Activated T-cell treated with anti-CD3 and anti-CD28 coated beads, Interleukin-2, amount 50 U/mL, for 72 hours (primary cell): ENCODE measurements at places on chromosomes 5 and 9.
A peak's percentile ranks its signal among the peaks of the same experiment; 100 is the strongest.

- no peak for DNase-seq
These were observed 195.8 kb downstream of the EFNA5 start for GRCh38 chr5:107474716-107475489.

GRCh38 chr5:100861148-100861547 is 41.9 kb downstream of the ST8SIA4 start:
- no peak for DNase-seq

- no peak for DNase-seq
These were observed 73.6 kb upstream of the SUSD1 start for GRCh38 chr9:112248722-112249121.

- no peak for DNase-seq
These were observed 617.5 kb upstream of the GRIN3A start for GRCh38 chr9:102355982-102356381.

- no peak for DNase-seq
These were observed 12.5 kb downstream of the TERT start for GRCh38 chr5:1282131-1282992.

DNA sequence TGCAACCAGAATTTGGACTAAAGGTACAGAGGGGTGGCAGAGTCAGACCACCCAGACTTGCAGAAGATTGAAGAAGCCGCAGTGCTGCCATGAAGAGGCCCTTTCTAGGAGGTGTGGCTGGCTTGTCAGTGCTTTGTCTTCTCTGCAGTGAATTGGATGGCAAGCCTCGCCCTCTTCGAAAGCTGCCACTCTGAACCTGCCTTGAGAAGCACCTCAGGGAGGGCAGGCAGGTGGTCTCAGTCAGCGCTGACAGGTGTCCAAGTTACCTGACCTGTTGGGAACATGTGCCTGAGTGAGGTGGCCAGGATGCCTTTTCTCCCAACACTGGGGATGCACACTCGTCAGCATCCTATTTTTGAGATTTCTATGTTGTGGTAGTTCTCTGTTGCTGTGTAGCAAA is 6.2 kb downstream of the TENT4A start:
- DNase-seq = peak; percentile 0

DNA sequence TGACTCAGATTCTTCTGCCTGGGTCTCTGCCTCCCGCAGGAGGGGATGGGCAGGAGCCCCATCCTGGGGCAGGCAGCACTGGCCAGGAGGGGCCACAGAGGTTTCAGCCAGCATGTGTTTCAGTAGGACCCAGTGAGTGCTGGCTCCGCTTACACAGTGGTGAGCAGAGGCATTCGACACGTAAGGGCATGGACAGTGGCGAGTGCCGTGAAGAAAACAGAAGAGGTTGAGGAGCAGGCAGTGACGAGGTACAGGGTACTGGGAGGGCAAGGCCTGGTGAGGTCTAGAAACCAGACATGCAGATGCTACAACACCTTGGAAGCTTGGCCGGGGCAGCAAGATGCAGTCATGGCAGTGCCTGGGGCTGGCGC is 41.5 kb downstream of the CACNA1B start:
- DNase-seq = no peak

DNA sequence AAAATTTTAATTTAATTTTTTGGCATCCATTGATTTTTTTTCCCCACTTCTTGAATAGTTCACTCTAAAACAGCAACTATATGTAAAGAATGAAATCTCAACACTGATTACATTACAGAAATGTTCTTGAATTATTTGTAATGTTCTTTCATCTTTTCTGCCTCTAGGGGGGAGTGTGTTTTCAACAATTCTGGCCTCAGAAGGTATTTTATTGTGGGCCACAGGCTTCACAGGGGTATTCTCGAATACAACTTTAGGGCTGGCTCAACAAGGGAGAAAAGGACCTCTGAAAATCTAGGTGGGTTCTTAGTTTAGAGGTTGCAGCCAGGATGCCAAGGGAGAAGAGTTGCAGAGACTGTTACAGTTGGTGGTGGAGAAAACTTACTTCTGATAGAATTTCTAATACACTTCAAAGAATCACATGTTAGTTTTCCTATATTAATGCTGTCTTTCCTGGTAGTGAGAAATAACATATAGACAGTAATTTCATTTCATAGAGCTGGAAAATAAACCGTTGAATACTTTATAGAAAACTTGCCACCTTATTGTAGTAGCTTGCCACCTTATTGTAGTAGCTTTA is 3.6 kb upstream of the NPR3 start:
- DNase-seq = no peak

DNA sequence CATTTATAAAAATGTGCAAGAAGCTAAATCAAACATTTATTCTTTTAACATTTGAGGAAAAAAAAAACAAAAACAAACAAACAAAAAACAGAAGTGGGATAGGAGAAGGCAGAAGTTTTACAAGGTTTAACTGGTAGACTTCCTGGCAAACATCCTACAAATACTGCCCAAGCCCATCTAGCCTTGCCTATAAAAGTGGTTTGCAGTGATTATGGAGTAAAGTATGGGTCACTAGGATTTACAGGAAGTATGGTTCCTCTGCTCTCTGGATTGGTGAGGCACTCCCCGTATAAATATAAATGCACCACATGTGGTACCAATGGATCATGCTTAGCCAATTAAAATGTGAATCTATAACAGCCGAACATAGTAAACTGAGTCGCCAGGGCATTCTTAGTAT is 291.9 kb downstream of the EDIL3 start:
- no peak for DNase-seq

DNA sequence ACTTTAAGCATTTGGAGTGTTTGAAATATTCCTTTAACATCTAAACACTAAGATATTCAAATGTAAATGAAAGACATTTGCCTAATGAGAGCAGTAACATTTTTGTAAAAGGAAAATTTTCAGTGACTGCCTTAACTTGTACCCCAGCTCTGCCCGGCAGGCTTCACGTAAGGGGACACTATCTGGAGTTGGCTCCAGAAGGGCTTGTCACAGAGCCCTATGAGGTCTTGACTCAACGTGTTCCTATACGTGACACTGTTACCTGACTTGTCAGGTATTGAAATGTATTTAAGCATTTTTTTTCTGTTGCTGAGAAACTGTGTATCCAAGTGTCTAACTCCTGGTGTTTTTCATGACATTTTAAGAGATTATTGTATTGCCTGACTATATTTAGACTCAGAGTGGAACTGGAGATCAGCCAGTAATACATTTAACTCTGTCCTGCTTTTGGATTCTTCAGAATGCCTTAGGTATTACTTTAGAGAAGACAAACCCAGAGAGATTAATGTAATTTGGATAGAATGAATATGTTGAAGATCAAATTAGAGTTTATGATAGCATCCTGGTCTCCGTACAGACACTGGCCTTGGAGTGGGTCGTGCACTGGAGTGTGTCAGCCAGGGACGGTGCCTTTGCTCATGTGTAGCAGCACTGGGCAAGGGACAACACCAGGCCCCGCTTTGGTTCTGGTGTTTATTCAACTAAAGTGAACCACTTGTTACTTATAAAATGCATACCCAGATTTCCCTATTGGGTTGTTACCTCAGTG is 34.6 kb upstream of the PHF2 start:
- no peak for DNase-seq

- no peak for DNase-seq
These were observed 15.2 kb downstream of the RNF180 start for GRCh38 chr5:64180661-64181343.

DNA sequence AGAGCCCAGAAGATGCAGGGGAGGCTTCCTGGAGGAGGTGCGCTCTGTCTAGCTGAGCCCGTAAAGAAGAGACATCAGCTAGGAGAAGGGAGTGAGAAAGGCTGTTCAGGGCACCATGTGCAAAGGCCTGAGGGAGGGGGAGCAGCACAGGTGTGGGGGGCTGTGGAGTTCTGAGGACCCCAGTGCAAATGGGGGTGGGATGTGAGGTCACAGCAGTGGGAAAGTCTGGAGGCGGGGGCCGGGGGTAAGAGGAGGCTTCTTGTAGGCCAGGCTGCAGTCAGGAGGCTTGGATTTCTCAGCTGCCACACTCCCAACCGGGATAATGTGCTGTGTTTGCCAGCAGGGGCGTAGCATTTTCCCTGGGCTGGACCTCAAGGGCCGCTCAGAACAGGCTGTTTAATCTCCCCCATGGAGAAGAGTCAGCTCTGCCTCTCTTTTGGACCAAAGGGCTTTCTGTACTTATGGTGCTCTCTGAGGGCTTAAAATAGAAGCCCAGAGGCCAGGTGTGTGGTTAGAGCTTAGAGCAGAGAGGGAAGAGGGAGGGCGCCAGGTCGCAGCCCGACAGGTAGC is 5.7 kb downstream of the NEURL1B start:
- DNase-seq = no peak

GRCh38 chr9:99720455-99721050 is 101.1 kb upstream of the NR4A3 start:
- DNase-seq = peak; percentile 8

DNA sequence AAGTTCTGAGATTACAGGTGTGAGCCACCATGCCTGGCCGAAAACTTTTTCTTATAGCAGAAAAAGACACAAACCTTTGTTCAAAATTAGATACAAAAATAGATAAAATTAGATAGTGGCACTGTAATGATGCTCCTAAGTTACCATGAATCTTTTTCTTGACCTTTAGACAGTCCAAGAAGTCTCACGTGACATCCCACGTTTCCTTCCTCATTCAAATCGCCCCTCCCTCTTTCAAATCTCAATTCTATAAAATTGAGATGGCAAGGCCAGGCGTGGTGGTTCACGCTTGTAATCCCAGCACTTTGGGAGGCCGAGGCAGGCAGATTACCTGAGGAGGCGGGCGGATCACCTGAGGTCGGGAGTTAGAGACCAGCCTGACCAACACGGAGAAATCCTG is 7.7 kb upstream of the ZCCHC10 start:
- DNase-seq = no peak

GRCh38 chr9:128733256-128733655 is 9.3 kb upstream of the ZDHHC12 start:
- DNase-seq = peak; percentile 10

DNA sequence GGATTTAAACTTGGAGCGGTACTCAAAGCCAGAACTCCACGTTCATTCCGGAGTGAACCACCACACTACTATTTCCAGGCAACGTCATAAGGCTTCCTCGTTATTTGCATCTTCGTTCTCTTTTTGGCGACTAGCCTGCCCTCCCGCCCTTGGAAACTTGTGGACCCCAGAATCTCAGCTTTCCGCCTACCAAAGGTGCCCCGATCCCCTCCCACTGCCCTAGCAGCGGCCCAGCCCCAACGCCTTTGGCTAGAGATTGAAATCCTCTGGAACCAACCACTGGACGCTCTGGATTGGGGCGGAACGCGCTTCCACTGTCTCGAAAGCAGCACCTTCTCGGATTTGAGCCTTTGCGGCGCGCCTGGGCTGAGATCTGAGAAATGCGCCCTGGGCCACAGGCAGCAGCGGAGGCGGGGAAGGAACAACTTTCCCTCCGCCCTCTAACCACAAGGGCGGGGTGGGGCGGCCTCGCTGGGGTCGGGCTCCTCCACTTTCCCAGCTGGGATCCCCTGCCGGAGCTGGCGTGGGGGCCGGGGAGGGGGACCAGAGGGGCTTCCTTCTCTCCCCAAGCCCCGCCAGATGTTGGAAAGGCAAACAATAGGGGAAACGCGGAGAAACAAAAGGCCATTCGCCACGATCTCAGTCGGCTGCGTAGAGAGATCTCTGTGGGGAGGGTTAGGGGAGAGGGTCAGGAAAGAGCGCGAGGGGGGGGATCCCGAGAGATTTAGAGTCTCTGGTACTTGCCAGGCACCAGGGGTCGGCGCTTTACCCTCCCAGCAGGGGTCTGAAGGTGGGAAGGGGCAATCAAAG is 1.3 kb downstream of the MOB3B start:
- peak; percentile 62 for DNase-seq

- DNase-seq = no peak
These were observed 189.1 kb upstream of the CDH12 start for GRCh38 chr5:23042226-23042625.

- DNase-seq = no peak
These were observed 30.8 kb downstream of the TJP2 start for GRCh38 chr9:69204849-69205248.

- DNase-seq = no peak
These were observed 11.3 kb downstream of the NINJ1 start for GRCh38 chr9:93122721-93123221.

- DNase-seq = no peak
These were observed 129.5 kb upstream of the RAPGEF1 start for GRCh38 chr9:131869348-131869747.

- peak; percentile 39 for DNase-seq
These were observed at the start of gene PCDHGA1 for GRCh38 chr5:141330299-141331080. PCDHGA1 (plus strand) TSS chr5:141330514.

DNA sequence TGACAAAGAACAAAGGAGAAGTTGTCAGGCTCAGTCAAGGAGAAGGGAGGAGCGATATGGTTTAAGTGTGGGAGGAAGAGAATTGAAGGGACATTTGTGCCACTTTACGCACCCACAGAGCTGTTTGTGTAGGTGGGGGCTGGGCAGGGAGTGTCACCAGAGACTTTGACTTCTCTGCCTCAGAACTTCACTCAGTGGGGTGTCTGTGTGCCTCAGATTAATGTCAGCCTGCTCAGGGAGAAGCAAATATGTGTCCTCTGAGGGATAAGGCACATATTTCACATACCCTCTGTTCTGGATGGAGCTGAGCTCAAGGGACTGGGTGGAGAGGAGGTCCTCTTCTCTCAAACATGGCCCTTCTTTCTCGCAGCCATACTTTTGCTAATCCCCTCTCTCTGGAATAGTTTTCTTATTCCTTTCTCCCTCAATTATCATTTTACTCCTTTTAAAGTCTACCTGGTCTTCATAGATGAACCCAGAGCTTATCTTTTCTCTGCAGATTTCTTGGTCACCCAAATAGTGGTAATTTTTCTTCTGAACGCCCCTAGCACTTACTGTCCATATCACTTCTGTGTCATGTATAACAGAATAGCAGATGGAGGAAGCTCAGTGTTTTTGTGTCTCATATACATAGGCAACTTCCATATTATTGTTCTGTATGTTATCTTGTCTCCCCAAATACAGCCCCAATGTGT is 77.0 kb downstream of the IQGAP2 start:
- DNase-seq = no peak

GRCh38 chr9:99092643-99093491 is 12.0 kb upstream of the TGFBR1 start:
- DNase-seq = peak; percentile 50

GRCh38 chr5:180059326-180059725 is 12.2 kb downstream of the RNF130 start:
- no peak for DNase-seq

GRCh38 chr9:18393340-18394130 is 80.4 kb upstream of the ADAMTSL1 start:
- no peak for DNase-seq

- DNase-seq = no peak
These were observed 42.4 kb upstream of the MACIR start for GRCh38 chr5:103216137-103216536.

- DNase-seq = peak; percentile 70
These were observed 96.8 kb downstream of the ZNF608 start for GRCh38 chr5:124649491-124650146.

DNA sequence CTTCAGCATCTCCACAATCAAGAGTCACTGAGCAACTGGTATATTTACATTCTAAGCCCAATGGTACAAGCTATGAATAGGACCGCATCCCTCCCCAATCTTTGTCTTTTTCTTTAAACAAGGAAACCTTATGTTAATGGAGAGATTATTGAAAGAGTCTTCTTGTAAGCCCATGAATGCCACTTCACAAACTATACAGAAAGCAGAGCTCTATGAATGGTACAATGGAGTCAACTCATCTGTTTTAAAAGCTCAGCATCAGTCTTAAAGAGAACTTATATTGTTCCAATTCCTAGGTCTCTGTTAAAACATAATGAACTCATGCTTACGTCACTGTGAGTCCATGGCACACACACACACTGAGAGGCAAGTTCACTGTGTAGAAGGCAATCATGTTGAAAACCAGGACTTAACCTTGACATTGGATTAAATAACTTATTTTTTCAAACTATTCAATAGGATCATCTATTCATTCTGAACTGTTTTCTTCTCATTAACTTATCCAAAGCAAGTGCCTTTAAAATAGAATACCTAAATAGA is 4.5 kb downstream of the NREP start:
- no peak for DNase-seq
